Pons (tissue), 1 donor: ENCODE measurements at places on chromosomes 2 and 18.

GRCh38 chr2:54763636-54764291 lies 40.3 kb downstream of the EML6 start:
- no peak for DNase-seq

DNA sequence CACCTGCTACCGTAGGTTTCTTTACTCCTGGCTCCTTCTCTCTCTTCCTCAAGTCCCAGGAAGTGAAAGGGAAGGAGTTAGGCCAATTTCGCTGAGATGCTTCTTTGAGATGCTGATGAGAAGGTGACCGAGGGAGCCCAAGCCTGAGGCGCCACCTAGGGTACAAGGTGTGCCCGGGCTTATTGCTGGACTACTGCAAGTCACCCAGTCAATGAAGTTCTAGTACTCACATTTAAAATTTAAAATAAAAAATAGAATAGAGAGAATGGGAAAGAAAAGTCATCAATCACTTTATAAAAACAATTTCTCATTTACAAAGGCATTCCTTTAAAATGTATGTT lies 45.3 kb downstream of the ACAA2 start:
- peak; percentile 34 for DNase-seq

- DNase-seq, result no peak
Observed at GRCh38 chr2:141791521-141791920, 339.3 kb downstream of the LRP1B start.

- DNase-seq, result no peak
Observed at GRCh38 chr18:3624935-3625741, 175.2 kb downstream of the TGIF1 start.

- DNase-seq, result no peak
Observed at GRCh38 chr2:165927353-165927752, 26.2 kb downstream of the TTC21B start.

DNA sequence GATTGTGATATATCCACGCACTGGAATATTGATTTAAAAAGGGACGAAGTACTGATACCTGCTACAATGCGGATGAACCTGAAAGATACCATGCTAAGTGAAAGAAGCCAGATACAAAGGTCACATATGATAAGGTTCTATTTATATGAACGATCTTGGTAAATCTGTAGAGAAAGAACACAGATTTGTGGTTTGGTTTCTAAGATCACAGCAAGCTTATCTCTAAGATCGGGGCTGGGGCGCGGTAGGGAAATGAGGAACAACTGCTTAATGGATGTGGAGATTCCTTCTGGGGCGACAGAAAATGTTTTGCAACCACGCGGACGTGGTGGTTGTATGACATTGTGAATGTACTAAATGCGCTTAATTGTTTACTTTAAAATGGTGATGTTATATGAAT lies 60.1 kb downstream of the NEDD4L start:
- DNase-seq, result no peak
